Activated naive CD8-positive, alpha-beta T cell treated with anti-CD3 and anti-CD28 coated beads, Interleukin-2, amount 10 ng/mL, durations not matched to agents 7 days and 5 days (primary cell): ENCODE measurements at places on chromosomes 7 and 10. TPM values are rescaled to one million over a fixed set of nuclear protein-coding genes. Genes with fewer than 3 reads are reported as not detected.

DNA sequence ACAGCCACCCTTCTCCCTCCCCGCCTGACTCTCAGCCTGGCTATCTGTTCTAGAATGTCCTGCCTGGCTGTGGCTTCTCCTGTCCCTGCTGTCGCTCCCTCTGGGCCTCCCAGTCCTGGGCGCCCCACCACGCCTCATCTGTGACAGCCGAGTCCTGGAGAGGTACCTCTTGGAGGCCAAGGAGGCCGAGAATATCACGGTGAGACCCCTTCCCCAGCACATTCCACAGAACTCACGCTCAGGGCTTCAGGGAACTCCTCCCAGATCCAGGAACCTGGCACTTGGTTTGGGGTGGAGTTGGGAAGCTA, 1.2 kb downstream of the EPO start:
- DNase-seq, result no peak

GRCh38 chr7:113083132-113083815, 3.4 kb downstream of the GPR85 start:
- DNase-seq, result no peak

GRCh38 chr7:107037717-107038603, 6.5 kb upstream of the PRKAR2B start:
- no peak for DNase-seq

CPXM2 gene
- total RNA-seq, result not detected

GRCh38 chr7:33604056-33604455, 301.3 kb upstream of the BMPER start:
- DNase-seq, result no peak

FAM25A gene
- not detected for total RNA-seq

ODAD2 gene
- not detected for total RNA-seq

DNA sequence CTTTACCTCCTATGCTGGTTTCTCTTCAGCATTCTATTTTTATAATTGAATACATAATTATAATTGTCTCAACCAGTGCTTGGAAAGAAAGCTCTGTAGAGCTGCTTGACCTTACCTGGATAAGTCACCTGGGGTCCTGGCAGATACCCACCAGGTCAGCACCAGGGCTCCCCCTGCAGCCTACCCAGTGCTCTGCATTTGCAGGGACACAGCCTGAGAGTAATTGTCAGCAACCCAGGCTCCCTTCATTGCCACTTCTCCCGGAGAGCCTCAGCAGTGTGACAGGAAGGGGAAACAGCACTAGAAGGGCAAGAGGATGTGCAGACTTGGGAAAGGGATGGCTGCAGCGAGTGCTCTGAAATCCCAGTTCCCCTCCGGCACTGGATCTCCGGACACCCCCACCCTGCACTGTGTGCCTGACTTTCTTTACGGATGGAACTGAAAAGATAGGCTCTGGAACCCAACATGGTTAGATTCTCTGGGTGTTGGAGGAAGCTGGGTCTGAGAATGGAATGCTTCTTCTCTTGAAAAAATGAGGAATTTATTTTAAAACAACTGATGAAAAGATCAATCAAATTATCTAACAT, 11.4 kb upstream of the PAX4 start:
- DNase-seq, result peak; percentile 40

DNA sequence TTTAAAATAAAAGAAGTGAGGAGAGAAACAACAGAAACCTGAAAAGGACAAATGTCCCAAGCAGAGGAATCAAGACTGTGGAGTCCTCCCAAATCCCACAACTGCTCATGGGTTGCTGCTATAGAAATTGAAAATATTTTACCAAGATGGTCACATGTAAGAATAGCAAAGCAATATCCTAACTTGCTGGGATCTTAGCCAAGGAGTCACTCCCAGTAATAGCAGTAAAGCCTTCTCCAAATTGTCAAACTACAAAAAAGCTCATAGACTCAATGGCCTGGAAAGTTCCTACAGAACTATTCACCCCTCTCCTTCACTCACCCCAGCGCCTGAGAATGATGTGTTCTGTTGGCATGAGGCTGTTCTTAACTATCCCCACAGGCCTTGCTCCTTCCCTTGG, 186.5 kb downstream of the ELMO1 start:
- no peak for DNase-seq

DNA sequence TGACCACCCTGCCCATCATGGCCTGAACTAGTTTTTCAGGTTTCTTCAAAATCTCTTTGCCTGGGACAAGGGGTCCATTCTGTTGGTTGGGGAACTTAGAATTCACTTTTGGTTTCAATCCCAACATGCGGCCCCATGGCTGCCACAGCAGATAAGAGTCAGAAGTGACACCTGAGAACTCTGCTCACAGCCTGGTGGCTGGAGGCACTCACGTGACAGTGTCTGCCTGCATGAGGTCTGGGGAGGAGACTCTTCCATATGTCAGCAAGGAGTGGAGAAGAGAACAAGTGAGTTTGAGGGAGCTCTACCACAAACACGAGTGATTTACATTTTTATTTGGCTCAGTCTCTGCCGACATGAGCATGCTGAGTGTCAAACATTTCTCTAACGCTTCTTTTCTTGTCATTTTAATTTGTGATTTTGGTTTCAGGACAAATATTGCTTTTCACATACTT, 370.4 kb downstream of the TNS3 start:
- no peak for DNase-seq

- DNase-seq, result no peak
These were observed 49.0 kb upstream of the TNRC18 start for GRCh38 chr7:5472432-5473315.

DNA sequence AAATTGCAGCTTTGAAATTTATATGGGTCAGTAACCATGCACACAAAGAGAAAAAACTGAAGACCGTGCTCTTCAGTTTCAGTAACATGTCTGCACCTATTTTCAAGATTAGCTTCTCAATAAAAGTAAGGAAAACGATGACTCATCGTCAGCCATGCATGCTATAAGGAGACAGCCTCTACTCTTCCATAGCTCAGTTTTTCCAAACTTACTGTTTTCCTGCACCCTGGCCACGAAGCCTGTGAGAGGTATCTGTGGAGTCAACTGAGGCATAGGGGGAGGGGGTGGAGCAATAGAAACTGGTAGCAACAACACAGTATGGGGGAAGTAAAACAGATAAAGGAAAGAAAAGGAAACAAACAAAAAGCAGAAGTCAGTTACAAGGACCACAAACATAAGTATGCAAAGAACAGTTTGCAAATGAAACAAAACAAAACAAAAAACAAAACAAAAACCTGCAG, 58.0 kb downstream of the PDSS1 start:
- no peak for DNase-seq

- no peak for DNase-seq
These were observed 174.1 kb downstream of the SKAP2 start for GRCh38 chr7:26690135-26690805.

NUTM2E gene
- not detected for total RNA-seq

- DNase-seq, result peak; percentile 53
These were observed at the start of gene TMEM184A for GRCh38 chr7:1555813-1556543. Gene TMEM184A, minus strand, starts transcription at chr7:1556205. Its CDS starts 721 bp downstream, at chr7:1555484.

DNA sequence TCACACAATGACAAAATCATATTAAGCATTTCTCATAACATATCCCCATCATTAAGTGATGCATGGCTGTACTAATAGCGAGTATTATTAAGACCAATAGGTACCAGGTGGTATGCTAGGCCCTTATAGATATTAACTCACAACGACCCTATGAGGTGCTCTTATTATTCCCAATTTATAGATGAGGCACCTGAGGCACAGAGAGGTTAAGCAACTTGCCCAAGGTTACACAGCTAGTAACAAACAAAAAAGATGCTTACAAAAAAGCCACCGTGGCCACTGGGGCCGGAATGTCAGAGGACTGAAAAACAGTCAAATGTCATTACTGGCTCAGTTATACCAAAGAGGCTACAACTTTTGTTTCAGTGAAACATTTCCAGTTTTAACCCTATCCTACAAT, 96.0 kb downstream of the OR13A1 start:
- no peak for DNase-seq

GRCh38 chr7:80882213-80882801, 36.5 kb downstream of the SEMA3C start:
- DNase-seq, result no peak

DNA sequence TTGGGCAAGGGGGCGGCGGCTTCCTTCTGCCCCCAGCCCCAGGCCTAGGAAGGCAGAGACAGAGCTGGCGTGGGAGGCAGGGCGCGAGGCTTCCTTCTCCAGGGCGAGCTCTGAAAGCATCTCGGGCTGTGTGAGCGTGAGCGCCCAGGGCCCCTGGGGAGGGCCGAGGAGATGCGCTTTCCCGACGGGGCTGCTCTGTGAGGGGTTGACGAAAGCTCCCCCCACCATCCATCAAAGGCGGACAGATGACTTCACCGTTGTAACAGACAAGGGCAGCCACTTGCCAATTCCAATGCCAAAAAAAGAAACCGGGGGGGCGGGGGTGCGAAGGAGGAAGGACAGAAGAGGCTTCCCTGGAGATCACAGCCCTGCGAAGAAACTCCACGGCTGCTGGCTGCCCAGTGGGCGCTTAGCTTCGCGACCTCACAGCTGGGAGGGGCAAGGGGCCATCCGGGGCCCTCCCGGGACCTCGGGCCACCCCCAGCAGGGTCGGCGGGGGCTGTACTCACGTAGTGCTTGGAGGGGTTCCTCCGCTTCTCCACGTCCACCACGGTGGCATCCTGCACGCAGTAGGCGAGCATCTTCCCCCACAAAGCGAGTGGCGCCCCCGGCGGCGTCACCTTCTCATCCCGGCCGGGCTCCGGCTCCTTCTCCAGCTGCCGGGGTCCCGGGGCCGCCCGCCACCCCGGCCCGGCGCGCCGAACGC, 537 bp downstream of the SH3PXD2A start:
- peak; percentile 48 for DNase-seq

DNA sequence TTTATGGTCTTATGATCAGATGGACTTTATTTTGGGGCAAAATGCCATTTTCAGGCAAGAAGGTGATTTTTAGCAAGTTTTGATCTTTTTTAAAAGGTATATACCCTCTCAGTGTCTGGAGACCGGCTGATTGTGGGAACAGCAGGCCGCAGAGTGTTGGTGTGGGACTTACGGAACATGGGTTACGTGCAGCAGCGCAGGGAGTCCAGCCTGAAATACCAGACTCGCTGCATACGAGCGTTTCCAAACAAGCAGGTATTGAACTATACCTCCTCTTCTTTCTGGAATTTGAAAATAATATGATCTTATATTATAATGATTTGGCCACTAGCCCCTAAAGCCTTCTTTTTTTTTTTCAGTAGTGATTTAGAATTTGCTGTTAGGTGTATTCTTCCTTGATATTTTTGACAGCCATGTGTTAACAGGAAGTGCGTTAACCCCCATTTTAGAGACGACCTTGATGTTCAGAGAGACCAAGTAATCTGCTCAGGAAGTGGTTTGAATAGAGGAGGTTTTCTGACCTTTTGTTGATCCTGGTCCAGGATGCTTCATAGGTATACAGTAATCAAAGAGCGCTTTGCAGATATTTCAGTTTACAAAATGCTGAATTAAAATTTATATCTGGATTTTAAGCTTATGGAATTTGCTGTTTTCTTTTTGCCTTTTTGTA, 6.2 kb downstream of the BUB3 start:
- no peak for DNase-seq

DNA sequence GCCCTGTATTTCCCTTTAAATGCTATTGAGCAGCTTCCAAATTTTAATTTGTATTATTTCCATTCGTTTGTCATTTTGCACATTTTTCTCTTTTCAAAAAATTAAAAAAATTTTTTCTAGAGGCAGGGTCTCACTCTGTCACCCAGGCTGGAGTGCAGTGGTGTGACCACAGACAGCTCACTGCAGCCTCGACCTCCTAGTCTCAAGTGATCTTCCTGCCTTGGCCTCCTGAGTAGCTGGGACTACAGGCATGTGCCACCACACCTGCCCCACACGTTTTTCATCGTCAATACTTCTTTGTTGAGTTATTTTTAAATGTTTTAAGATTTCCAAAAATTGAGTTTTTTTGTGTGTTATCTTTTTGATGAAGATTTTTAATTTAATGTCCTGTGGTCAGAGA, 4.7 kb downstream of the RPA3 start:
- no peak for DNase-seq

ZNF680 gene
- total RNA-seq, result 21.8 TPM

CNNM1 gene
- 0.50 TPM for total RNA-seq

- no peak for DNase-seq
These were observed 52.8 kb upstream of the PDLIM1 start for GRCh38 chr10:95343573-95343972.

ASB10 gene
- not detected for total RNA-seq

- no peak for DNase-seq
These were observed 33.2 kb upstream of the BAIAP2L1 start for GRCh38 chr7:98434087-98434486.

GRCh38 chr10:121680879-121681655, 82.8 kb upstream of the FGFR2 start:
- DNase-seq, result no peak

GRCh38 chr10:2839081-2839725, 228.1 kb upstream of the PFKP start:
- DNase-seq, result peak; percentile 37

- no peak for DNase-seq
These were observed 45.3 kb downstream of the NRG3 start for GRCh38 chr10:81920213-81920829.

GRCh38 chr7:155543011-155543876, 3.1 kb downstream of the CNPY1 start:
- DNase-seq, result no peak

DNA sequence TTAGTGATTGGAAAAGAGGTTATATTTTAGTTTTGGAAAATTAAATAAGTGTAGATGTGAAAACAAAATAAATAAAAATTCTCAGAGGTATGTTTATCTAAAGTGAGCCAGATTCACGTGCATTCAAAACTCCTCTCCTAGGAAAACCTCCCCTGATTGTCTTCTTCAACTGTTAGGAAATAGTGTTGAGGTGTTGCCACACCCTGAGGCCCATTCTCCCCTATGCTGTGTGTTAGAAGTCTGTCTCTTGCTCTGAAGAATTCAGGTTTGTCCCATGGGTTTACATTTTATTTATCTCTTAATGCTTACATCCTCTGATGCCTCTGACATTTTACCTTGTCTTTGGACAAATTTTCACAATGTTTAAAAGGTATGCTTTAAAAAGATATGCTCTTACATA, 40.3 kb downstream of the PTPRE start:
- DNase-seq, result no peak

DNA sequence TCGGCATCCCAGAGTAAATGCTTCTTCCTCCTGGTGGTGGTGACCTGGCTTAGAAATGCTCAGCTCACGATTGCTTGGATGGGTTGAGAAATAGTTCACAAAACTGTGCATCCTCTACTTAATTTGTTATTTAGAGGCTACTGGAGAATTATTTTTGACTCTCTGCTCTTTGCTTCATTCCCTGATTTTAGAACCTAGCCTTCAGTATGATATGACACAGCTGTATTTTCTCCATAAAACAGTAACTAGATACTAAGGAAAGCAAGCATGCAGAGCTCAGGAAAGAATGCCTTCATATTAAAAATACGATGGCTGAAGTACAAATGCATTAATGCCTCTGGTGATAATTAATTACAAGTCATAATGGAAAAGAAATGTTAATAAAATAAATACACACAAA, 602.0 kb upstream of the COBL start:
- no peak for DNase-seq

TFEC gene
- 1.3 TPM for total RNA-seq

GRCh38 chr7:22470981-22471380, 29.0 kb downstream of the STEAP1B start:
- DNase-seq, result no peak

DNA sequence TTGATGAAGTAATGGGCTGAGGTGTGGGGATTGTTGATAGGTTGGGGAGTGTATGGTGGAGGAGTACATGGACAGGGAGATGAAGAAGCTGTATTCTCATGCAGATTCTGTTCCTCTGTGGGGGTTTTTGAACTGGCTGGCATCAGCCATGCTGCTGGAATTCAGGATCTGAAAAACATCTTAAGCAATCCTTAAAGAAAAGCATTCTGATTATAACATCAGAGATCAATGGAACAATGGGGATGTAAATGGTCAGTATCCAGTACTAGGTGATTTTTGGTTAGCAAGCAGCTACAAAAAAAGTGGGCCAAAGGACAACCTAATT, 247.5 kb upstream of the GALNT17 start:
- DNase-seq, result no peak

OR2A5 gene
- total RNA-seq, result not detected
